ENCODE measurements at places on chromosomes 5 and 9.

- no peak for DNase-seq
Observed at GRCh38 chr5:110594866-110595265, 131.6 kb downstream of the TMEM232 start.

DNA sequence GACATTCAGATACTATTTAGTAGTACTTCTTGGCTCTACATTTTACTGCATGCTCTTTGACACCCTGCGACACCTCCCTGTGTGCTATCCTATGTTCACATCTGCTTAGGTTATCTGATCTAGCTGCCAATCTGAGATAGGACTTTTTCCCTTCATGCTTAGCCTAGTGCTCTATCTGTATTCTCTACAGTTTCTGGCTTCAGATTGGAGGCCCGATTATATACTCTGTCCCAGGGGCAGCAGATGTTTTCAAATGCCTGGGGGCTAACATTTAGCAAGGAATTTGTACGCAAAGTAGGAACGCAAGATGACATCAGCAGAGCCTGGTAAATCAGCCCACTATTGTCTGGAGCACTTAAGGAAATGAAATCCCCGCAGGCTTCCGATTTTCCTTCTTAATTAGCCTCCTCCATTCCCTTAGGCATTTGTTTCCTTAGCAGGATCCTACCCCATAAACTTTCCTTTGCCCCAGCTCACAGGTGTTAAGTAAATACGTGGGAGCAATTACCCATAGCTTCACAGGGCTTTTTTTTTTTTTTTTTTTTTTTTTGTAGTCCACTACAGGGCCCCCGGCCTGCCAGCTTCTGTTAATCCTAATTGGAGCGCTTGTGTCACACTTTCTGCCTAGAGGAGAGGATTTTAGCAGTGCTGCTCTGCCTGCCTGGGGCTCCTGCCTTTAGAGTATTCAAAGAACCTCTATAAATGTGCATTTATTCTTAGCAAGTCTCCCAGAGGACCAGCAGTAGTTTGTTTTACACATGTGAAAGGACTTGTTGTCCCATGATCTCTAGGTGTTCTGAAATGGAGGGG, 61.1 kb upstream of the LPAR1 start:
- no peak for DNase-seq

DNA sequence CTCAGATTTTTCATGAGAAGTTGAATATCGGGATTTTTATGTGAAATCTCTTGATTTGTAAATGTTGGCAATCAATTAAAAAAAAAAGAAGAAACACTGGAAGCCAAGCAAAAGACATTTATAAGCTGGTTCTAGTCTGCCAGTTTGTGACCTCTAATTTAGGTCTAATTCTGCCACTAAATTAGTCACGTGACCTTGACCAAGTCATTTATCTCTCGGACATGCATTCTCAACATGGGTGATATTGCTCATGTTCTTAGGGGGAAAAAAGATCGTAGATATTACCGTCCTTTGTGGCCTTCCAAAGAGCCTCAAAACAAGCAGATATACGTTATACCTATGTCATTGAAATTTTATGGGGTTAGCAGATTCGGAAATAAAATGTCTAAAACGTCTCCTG, 52.9 kb upstream of the PTPDC1 start:
- DNase-seq: no peak

DNA sequence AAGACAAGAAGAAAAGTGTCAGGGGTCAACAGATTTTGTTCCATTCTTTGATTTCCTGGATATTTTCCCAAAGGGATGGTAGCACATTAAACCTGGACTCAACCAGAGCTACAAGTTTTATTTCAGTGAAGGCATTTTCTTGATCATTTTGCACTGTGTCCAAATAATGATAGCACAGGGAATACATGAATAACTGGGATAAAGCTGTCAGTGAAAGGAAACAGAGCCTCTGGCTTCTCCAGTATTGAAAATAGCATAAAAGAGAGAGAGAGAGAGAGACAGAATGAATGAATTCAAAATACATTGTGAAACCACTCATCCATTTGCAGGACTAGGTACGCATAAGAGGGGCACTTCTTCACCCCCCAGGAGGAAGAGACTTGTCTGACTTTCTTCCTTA, 43.0 kb downstream of the SEMA5A start:
- no peak for DNase-seq

GRCh38 chr9:124270504-124271335, 13.0 kb downstream of the NEK6 start:
- DNase-seq: no peak

DNA sequence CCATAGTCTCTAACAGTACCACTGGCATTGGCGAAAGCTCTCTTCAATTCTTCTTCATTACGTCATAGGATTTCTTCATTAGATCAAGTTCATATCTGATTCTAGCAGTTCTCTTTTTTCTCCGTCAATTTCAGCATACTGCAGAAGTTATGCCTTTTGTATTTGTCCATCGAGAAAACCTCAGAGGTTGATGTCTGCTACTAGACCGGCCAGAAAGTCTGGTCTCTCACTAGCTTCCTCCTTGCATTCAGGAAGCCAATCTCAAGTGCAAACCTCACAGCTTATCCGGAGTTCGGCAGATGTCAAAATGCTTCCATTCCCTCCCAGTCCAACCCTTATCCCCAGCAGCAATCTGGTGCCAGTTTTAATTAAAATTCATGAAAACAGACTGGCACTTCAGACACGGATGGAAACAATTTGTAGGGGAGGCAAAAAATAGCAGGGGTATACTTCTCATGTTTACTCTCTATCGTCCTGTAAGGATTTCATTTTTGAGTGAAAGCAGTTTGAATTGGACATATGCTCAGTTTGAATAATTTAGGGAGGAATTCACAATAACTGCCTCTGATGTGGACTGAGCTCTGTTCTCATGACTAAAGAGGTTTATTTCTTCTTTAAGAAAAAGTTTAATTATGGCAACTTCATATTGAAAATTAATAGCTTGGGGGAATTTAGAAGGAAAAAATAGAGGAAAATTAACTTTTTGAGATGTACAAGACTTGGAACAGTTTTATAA, 56.4 kb upstream of the TMC1 start:
- no peak for DNase-seq

- peak; percentile 76 for DNase-seq
Observed at GRCh38 chr5:157603333-157604190, 28.0 kb upstream of the ADAM19 start.

- DNase-seq: no peak
Observed at GRCh38 chr5:111783537-111783936, 26.5 kb upstream of the NREP start.

DNA sequence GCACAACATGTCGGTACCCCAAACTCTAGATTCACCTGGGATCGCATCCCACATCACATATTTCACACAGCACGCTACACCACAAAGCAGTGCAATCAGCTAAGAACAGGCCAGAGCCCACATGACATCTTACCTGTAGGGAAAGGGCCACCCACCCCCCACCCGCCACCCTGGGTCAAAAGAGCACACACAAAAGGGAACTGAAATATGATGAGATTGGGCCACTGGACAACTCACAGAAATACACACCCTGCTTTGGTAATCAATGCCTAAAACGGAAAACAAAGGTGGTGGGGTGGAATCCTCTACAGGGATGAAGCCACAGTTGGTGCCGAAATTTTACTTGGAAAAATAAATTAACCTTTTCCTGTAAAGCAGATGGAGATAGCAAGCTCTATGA, 13.1 kb downstream of the RETREG1 start:
- DNase-seq: no peak

GRCh38 chr5:134449167-134449566, 37.5 kb upstream of the CDKN2AIPNL start:
- no peak for DNase-seq

DNA sequence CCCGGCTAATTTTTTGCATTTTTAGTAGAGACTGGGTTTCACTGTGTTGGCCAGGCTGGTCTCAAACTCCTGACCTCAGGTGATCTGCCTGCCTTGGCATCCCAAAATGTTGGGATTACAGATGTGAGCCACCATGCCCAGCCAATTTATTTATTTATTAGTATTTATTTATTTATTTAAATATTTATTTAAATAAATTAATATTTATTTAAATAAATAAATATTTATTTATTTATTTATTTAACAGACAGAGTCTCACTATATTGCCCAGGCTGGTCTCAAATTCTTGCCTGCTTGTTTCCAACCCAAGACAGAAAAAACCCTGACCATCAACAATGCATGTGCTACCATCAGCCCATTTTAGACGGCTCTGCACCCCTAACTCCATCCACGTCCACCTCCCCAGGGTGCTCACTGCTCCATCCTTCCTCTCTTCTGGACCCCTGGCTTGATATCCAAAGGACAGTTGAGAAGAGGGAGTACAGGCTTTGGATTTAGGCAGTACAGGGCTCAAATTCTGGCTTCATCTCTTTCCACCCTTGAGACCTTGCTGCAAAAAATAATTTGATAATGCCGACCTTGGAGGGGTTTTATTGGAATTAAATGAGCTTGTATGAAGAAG, 232.6 kb downstream of the MED10 start:
- DNase-seq: no peak

DNA sequence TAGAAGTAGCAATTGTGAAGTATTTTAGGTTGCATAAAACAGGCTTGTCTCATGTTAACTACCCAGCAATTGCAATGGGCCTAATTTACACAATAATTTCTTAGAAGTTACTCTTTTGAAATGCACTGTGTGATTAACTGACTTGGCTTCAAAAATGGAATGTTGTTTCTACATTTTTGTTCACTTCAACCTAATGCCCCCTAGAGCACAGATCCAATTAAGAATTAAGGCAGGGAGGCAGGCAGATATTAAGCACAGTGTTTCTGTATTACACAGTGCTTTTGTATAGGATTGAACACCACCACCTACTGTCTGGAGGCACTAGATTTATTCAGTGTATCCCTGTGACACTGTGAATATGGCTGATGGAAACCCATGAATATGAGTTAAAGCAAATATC, 302.1 kb downstream of the FBXL17 start:
- peak; percentile 29 for DNase-seq

- no peak for DNase-seq
Observed at GRCh38 chr9:17930071-17930470, 351.2 kb downstream of the SH3GL2 start.

- no peak for DNase-seq
Observed at GRCh38 chr5:75324791-75325190, 12.2 kb upstream of the HMGCR start.

DNA sequence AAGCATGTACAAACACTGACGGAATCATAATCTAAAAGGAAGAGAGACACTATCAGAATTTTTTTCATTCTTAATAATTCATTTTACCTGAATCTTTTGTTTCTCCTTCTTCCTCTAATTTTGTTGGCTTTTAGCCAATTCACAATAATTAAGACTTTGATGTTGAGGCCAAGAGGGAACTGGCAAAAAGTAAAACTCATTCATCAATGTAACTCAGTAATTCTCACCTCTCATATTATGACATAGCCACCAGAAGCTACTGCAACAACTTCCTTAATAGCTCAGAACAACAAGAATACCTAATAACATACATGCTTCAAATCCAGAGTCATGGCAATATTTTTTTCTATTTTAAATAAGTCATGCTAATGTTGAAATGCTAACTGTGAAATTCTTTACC, 64.5 kb downstream of the MCTP1 start:
- DNase-seq: no peak

GRCh38 chr5:140243706-140244250, 59.1 kb downstream of the PFDN1 start:
- no peak for DNase-seq

GRCh38 chr5:118126159-118126558, 862.2 kb downstream of the DTWD2 start:
- no peak for DNase-seq

DNA sequence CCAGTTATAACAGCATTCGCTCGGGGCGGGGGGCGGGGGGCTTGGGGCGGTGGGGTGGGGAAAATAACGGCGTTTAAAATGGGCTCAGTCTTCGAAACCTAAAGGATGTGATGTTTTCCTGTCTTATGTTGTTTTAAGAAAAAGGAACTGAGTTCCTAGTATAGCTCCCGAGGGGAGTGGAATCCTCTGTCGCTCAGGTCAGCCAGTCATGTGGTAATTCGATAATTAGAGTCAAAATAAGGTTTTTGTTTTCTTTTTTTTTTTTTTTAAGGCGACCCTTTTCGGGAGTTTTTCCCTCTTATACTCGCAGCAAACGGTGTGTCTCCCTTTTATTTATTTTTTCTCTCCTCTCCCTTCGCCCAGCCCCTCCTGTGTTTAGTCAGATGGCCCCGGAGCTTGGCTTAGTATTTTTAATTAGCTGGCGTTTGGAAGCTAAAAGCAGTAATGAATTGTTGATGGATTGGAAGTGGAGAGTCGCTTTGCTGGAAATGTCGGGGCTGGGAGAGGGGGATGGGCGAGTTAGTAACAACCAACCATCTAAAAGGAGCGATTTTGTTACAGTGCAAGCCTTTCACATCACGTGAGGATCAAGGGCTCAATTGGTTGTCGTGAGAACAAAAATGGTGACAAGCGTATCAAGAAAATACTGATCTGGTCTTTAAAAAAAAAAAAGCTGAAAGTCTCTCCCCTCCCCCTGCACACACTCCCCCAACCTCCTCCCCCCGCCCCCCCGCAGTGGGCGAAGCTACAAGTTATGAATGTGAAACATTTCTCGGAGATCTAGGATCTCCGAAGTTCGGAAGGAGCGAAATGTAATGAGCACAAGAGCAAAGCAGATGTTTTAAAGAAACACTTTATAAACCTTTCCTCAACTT, 714 bp upstream of the ZNF608 start:
- peak; percentile 29 for DNase-seq

DNA sequence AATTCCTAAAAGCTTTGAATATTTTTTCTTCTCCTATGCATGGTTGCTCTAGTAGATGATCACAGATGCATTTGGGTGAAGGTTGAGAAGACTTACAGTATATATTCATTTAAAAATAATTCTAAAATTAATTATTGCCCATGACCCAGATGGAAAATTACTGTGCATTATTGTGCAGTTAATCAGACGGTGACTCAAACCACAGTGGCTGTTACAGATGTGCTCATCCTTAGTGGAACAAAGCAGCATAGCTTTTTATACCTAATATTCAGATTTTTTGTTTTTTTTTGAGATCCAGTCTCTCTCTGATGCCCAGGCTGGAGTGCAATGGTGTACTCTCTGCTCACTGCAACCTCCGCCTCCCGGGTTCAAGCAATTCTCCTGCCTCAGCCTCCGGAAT, 10.7 kb downstream of the OR2V1 start:
- peak; percentile 66 for DNase-seq

DNA sequence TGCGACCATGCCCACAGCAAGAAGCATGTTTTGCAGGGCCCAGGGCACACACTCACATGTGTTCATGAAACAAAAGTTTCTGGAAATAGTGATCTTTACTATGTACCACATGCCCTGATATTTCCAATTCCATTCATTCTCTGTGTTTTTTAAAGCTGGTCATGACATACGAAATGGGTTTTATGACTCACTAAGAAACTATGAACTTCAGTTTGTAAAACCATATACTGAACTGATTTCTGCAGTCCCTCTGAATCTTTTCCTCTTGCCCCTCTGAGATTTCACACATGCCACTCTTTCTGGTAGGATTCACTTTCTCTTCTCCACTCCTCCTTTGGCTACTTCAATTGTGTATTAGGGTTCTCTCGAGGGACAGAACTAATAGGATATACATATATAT, 416.1 kb upstream of the TRPC7 start:
- DNase-seq: peak; percentile 58

- DNase-seq: no peak
Observed at GRCh38 chr5:127447827-127448226, 69.6 kb upstream of the PRRC1 start.

GRCh38 chr5:111755345-111755941, 1.6 kb downstream of the NREP start:
- DNase-seq: no peak

- DNase-seq: no peak
Observed at GRCh38 chr5:150065886-150066285, 20.5 kb downstream of the CSF1R start.

All from AG08395 (cell line).